ENCODE measurements at places on chromosomes 2 and 18.

- no peak for DNase-seq
These were observed 296.8 kb upstream of the ZNF521 start for GRCh38 chr18:25648716-25649260.

- DNase-seq = no peak
These were observed 401.7 kb downstream of the TSN start for GRCh38 chr2:122157158-122157557.

DNA sequence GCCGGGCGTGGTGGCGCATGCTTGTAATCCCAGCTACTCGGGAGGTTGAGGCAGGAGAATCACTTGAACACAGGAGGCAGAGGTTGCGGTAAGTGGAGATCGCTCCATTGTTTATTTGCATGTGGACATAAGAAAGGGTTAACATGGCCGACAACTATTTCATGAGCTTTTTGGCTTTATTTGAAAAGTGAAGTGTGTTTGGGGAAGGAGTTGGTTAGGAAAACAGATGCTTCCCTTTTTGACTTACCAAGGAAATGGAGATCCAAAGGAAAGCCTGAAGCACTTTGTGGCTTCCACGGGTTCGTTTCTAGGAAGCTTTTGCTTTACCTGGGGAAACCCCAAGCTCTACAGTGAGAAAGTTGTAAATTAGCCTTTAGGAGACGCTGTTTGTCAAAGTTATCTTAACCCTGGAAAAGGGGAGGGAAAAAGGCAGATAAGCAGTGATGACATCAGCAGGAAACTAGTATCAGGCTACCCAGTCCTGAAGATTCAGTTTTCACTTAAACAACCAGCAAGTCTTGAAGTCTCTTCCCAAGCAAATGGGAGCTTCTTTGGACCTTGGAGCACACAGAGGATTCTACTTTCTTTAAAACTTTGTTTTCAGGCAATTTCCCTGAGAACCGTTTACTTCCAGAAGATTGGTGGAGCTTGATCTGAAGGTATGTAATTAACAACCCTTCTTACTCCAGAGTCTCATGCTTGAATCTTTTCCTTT lies at the start of gene CASP10:
TSS of gene CASP10 (plus strand) at position 492 of the 715 bp plus-strand sequence. CDS start 2,637 bp downstream, outside the sequence.
- no peak for DNase-seq

DNA sequence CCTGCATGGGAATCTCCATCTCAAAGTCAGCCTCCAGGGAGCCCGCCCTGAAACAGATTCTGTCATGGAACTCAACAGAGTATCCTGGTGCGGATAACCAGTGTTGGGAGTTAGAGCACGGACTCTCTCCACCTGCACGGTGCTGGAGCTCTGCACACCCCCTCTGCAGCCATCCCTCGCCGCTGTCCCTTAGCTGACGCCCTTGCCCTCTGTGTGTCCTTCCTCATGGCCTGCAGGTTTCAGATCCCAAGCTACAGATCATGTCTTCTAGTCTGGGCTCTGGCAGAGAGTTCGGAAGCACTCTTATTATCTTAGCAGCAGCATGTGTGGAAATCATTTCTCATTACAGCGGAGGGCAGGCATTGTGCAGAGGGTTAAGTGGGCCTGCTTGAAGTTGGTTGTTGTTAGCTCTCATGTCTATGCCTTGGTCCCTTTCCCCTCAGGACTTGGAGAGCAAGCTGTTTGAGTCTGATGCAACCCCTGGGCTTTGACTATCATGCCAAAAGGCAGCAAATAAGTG lies 26.0 kb downstream of the TMEM127 start:
- DNase-seq = no peak

DNA sequence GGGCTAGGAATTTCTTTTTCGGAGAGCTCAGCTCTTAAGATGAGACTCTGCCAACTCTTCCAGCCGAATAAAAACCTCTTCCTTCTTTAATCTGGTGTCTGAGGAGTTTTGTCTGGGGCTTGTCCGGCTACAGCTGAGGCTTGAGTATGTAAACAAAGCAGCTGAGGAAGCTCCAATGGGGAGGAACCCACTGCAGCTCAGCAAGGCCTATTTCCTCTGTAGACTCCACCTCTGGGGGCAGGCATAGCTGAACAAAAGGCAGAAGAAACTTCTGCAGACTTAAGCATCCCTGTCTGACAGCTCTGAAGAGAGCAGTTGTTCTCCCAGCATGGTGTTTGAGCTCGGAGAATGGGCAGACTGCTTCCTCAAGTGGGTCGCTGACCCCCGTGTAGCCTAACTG lies 838.7 kb downstream of the CCDC85A start:
- DNase-seq = no peak

DNA sequence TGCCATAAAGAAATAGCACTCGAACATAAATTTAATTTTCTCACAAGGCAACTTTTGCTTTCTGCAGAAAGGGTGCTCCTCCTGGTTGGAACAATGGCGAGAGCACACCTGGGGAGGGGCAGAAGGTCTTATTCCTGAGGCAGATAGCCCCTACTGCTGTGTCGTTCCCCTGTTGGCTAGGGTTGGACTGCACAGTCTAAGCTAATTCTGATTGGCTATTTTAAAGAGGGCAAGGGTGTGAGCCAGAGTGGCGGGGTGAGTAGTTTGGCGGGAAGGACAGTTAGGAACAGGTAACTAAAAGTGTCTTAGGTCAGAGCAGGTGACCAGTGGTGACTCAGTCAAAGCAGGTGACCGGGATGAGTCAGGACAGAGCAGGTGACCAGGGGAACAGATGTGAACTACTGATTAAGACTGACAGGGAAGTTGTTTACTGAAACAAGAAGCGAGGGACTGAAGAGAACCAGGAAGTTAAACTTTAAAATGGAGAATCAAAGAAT lies 49.7 kb upstream of the AGAP1 start:
- DNase-seq = no peak

DNA sequence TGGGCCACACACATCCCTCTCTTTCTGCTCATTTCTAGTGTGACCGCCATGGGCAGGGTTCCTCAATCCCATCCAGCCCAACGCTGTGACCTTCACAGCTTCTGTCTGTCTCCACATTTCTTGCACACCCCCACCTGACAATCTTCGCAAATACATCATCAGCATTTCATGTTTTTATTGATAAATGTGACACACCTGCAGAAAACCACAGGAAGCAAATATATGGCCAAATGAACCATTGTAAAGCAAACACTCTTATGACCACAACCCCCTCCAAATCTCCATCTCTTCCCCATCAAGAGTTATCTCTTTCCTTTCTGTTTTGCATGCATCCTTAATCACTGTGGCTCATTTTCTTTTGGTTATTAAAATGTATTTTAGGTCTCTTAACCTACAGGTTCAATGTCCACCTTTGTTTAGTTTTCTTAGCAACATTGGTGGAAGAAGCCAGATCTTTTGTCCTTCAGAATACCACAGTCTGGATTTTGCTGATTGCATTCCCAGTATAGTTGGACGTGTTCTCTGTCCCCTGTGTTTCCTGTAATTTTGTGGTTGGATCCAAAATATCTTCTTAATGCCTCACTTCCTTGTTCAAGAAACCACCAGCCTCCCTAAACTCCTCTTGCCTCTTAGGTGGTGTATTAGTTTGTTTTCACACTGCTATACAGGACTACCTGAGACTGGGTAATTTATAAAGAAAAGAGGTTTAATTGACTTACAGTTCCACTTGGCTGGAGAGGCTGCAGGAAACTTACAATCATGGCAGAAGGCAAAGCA lies 9.8 kb upstream of the NCK2 start:
- no peak for DNase-seq

DNA sequence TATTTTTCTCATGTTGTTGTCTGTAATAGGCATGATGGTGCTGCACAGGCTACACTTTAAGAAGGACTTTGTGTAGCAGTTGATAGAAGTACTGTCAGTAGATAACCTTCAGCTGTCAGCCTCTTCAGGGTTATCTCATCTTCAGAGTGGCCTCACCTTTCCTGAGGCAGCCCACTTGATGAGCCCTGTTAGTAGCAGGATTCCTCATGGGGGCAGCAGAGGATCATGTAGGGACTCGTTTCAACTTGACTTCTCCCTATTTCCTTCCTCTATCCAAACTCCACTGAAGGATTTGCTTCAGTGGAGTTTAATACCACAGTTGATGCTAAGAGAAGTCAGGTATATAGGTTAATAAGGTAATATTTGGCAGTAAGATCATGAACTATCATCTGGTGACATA lies 530.3 kb upstream of the FSIP2 start:
- DNase-seq = no peak

- no peak for DNase-seq
These were observed 181.6 kb downstream of the PARD3B start for GRCh38 chr2:204726831-204727230.

DNA sequence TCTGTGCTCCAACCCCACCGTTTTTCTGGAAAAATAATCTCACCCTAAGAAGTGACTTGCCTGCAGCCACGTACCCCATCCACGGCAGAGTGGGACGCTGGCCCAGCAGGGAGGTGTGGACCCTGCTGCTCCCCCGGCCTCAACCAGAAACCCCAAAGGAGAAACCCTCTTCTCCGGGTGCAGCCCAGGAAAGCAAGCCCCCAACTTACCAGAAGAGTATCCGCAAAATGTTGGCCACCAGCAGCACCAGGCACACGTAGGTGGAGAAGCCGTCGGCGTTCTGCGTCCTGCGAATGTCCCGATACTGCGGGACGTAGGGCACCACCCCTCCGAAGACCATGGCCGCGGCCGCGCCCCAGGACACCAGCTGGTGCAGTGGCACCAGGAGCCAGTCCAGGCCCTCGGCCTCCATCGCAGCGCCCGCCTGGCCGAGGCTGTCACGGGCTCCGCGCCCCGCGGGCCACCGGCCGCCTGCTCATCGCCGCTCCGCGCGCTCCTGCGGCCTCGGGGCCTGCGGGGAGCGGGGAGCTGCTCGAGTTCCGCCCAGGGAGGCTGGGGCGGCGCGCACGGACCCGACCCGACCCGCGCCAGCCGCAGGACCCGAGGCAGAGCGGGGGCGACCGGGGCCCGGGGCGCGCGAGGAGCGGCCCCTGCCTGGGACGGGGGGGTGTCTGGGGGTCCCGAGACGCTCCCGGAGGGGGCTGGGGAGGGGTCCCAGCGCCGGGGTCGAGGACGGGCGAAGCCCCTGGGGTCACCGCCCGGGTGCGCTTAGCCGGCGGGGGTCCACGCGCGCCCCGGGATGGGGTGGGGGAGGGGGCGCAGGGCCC lies 725 bp downstream of the SLC66A2 start:
- DNase-seq = no peak

DNA sequence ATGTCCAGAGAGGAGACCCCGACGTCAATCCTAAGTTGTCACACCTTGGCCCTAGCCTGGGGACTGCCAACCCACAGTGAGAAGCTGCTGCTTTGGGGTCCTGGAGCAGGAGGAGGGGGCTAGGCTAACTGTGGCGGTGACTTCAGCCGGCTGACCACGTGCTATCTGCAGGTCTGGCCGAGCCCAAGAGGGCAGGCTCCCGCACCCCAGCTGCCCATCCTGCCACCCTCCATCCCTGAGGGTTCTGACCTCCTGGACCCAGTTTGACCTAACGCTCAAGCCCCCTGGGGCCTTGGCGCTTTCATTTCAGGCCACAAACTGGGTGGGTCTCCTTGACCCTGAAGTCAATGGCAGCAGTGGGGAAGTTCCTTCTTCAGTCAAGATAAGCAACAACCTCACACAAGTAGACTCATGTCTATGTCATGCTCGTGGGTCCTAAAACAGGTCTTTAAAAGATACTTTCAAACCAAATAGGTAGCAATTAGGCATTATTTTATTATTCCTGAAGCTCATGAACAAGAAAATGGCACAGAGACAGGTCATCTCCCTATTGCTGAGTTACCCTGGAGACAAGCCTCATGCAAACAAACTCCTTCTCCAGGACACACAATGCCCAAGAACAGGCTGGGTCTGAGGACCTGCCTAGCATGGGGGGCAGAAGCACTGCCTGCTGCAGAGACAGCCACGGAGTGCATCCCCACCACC lies 2.3 kb downstream of the HES6 start:
- DNase-seq = no peak

DNA sequence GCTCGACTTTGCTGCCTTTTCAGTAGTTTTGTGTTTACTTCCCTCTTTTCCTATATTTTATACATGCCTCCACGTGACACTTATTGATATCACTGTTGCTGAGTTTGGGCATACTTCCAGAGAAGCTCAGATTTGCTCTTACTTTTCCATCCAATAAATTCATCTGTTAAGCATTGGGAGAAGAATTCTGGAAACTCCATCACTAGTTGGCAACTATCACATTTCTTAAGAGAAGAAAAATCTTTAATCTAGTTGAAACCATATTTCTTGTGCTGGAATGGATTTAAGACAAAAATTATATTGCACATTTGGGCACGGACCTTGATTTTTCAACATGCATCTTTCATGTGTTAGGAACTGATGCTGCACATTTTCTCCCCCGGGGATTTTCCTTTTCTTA lies 52.6 kb upstream of the CPO start:
- no peak for DNase-seq

GRCh38 chr2:43123981-43124686 lies 102.3 kb downstream of the ZFP36L2 start:
- no peak for DNase-seq

GRCh38 chr2:153661801-153662200 lies 183.2 kb upstream of the RPRM start:
- no peak for DNase-seq

DNA sequence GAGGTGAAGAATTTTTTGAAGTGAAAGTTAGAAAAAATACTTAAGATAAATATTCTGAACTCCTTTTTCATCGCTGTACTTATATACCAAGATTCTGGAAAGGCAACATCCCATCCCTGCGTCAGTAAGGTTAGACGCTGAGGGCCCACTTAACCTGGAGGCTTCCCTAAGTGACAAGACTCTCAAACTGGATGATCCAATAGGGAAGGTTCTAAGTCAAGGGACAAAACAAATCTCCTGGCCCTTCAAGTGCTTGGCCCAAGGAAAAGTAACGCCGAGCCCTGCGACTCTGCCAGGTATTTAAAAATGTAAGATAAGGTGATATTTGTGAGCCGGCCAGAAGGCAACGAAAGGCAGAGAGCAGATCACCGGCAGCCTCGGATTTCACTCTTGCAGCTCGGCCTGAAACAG lies 1.3 kb downstream of the STK39 start:
- no peak for DNase-seq

DNA sequence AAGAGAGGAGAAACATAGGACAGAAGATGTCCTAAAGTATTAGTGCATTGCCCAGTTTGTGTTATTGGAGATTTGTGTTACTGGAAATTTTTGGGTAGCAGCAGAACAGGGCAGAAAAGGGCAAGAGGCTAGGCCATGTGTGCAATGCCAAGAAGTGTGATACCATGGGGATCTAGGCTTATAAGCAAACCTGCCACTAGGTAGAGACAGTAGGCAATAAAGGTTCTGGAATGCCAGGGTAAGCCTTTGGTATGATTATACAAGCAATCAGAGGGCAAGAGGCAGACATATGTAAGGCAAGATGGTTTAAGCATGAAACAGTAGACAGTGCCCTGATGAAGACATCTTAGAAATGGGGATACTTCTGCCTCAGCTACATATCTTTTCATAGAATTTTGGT lies 12.3 kb upstream of the CERS6 start:
- DNase-seq = no peak
